ENCODE measurements at places on chromosomes 6 and 20. TPM values are rescaled to one million over a fixed set of nuclear protein-coding genes. Genes with fewer than 3 reads are reported as not detected.

Gene TSPYL1
- 52.9 TPM for total RNA-seq

Gene ULBP2
- total RNA-seq = 0.78 TPM

Gene SLC32A1
- not detected for total RNA-seq

Gene BPIFB4
- total RNA-seq = not detected

Gene TMEM200A
- total RNA-seq = 0.04 TPM

Gene MRPS18A
- 104 TPM for total RNA-seq

Gene FAM217A
- not detected for total RNA-seq

Gene SEC23B
- 38.4 TPM for total RNA-seq

Gene CLPSL1
- not detected for total RNA-seq

Gene SLC22A3
- total RNA-seq = not detected

Gene F13A1
- total RNA-seq = 0.33 TPM

Gene MCHR2
- not detected for total RNA-seq

Gene OR5V1
- not detected for total RNA-seq

Gene PDE7B
- not detected for total RNA-seq

Gene SMPDL3A
- 0.81 TPM for total RNA-seq

Gene CYP24A1
- not detected for total RNA-seq

Gene DUSP15
- total RNA-seq = not detected

Gene CENPW
- total RNA-seq = 104 TPM

Gene TCF19
- 31.1 TPM for total RNA-seq

Gene TEAD3
- 12.6 TPM for total RNA-seq

Gene EYS
- 0.13 TPM for total RNA-seq

Gene MPIG6B
- 0.47 TPM for total RNA-seq

Gene SLC26A8
- total RNA-seq = not detected

Gene TREM1
- total RNA-seq = not detected

Gene COL19A1
- not detected for total RNA-seq

Gene CFAP61
- total RNA-seq = not detected
